ENCODE measurements at places on chromosomes 4 and X.

- DNase-seq = no peak
These were observed 108.4 kb downstream of the PSAPL1 start for GRCh38 chr4:7326306-7326692.

- no peak for DNase-seq
These were observed 58.0 kb upstream of the CCSER1 start for GRCh38 chr4:90069151-90069550.

DNA sequence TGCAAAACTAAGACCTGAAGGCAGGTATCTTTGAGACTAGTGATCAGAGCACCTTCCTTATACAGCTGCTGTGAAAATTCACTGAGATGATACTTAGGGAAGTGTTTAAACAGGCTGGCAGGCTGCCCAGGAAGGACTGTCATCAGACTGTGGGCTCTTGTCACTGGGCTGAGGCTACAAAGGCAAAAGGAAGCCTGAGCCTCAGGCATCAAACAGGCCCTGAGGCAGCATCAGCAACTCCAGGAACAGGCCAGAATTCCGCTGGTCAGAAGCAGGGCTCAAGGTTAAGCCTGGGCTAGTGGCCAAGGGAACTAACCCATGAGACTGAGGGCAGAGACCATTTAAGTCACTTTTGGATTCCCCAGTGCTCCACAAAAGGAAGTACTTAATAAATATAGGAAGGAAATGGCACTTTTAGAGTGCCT lies 12.8 kb downstream of the PJA1 start:
- DNase-seq = no peak

DNA sequence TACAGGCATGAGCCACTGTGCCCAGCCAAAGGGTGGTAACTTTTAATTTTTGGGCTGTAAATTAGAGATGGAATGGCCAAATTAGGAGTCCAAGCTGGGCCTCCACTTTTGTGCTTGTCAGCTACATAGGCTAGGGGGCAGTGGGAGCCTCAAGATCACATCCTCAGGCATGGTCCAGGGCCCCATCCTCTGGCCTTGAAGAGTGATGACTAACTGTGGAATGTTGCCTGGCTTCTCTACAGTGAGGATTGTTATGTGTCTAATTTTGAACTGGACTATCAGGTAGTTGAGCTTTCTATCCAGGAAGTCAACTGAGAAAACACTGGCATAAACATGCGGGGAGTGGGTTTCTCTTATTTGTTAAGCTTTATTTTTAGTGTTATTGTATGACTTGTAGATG lies 33.0 kb downstream of the CCNG2 start:
- no peak for DNase-seq

DNA sequence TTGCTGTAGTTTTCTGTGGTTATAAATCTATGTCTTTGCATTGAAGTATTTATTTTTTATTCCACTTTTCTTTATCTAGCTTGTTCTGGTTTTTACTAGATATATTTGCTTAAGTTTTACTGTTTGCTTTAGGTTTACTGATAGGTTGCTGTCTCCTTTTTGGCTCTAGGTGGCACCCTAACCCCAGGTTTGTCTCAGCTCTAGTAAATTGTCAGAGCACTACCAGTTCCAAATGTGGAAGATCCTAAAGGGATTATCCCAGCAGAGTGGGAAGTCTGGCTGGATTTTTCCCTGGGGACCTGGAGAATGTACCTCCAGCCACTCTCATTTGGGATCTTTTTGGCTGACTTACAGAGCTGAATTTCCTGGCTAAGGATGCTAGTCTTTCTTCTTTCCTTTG lies 106.1 kb downstream of the PBDC1 start:
- peak; percentile 0 for DNase-seq

DNA sequence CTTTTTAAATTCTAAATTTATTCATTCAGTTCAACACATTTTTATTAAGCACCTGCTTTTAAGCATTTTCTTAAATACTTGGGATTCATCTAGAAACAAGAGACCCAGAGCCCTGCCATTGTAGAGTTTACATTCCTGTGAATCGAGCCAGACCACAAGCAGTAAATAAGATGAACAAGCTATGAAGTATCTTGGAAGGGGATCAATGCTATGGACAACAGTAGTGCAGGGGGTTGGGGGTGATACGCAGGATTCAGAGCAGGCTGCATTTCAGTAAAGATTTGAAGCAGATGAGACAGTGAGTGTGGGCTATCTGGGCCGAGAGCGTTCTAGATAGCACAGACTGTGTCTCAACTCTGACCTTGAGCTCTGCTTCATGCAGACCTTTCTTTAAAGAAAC lies 35.1 kb downstream of the CLDN22 start:
- no peak for DNase-seq

DNA sequence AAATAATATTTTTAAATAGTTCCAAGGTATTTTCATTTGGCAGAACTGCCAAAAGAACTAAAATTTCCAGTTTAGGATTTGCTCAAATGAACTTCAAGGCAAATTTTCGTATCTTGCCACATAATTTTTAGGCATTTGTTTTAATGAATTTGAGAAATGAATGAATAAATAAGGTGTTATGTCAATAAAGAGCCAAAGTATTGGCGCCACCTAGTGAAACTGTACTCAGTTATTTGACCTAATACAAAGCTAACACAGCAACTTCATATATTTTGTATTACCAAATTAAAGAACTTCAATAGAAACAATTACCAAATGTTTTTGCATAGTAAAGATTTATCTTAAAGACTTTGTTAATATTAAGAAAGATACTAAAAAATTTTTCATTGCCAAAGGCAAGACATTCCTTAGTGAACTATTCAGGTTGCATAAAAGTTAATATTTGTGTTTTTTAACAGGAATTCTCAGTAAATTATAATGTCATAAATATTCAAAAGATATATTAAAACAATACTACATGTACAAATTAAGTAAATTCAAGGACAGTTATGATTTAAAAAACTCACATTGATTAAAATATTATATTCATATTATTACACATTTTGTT lies 50.3 kb downstream of the STPG2 start:
- no peak for DNase-seq

DNA sequence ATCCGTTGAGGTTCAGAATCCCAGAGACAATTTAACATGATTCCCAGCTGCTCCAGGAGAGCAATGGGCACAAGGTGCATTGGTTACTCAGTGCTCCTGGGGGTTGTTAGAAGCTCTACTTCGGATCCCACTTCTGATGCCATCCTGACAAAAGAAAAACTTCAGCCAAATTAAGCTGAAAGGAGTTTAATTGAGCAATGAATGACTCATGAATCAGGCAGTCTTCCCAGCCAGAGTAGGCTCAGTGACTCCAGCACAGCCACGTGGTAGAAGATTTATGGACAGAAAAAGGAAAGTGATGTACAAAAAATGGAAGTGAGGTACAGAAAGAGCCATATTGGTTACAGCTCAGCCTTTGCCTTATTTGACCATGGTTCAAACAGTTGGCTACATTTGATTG lies 95.7 kb downstream of the PWWP3B start:
- DNase-seq = no peak

DNA sequence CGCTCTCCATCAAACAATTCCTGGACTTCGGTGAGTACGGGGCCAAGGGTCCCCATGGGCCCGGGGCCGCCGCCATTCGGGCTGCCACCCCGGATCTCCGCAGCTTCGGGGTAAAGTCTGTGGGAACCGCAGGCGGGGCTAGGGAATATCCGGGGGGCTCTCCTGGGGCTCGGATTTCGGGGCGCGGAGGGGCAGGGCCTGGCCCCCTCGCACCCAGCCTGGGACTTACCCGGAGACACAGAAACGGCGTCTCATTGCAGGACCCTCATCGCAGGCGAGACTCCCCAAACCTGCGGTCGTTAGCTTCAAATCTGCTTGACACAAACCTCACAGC lies 413 bp downstream of the PDK3 start:
- DNase-seq = no peak

GRCh38 chrX:72050011-72050410 lies 81.7 kb downstream of the RTL5 start:
- DNase-seq = no peak
